ENCODE measurements at places on chromosomes 7 and 10.

DNA sequence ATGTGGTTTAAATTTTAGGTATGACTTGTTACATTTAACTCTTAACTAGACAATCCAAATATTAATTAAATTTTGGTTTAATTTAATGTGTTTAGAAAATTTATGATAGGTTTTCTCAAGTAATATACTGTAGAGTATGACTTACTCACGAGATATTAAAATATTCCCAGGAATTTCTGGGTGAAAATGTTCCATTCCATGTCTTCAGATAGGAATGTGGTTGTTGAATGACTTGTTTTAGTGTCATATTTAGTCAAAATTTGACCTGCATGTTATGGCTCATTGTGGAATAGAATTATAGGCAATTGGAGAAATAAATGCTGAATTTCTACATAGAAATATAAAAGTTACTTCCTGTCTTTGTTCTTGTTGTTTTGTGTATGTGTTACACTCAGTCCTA, 46.7 kb downstream of the SHOC2 start:
- DNase-seq, result no peak

DNA sequence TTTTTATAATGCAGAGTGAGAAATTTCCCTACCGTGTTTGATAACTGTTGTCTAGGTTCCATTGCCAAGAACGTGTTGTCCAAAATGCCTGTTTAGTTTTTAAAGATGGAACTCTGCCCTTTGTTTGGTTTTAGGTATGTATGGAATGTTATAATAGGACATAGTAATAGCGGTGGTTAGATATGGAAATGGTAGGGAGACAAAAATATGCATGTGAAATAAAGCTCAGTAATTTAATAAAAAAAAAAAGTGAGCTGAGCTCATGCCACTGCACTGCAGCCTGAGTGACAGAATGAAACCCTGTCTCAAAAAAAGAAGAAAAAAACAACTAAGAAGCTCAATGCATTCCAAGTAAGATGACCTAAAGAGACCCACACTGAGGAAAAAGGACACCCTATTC, 72.9 kb downstream of the ZNF783 start:
- no peak for DNase-seq

DNA sequence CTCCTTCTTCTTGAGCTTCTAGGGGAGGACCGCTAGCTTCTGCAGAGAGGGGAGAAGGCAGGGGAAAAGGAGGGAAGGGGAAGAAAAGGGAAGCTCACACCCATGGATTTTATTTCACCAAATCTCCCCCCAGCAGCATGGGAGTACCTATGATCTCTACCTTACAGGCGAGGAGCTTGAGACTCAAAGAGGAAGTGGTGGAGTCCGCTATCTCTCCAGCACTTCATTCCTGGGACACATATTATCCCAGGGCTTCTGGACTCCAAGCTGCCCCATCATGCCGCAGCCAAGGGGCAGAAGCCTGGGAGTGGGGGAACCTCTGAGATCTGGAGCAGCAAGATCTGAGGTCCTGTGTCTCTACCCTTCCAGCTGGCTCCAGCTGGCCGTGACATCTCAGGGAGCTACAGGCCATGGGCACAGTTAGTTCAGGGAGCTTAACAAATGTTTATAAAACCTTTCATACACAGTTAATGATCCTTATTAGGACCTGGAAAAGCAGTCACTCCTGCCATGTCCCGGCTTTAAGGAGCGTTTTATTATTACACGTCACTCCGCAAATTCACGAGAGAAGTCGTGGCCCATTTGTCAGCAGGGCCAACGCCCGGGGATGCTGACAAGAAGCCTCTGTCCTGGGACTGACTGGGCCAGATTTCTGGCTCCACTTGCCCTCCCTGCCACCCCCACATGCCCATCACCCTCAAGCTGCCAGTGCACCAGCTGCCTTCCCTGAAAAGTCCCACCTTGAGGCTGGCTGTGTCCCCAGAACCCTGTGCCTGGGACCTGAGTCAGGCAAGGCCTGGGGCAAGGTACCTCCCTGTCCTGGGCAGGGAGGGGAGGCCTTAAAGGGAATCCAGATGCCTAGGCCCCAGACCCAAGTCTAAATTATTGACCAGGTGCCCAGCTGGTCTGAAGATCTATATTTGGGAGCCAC, 132.1 kb upstream of the ZMIZ1 start:
- DNase-seq, result no peak

- no peak for DNase-seq
Observed at GRCh38 chr10:71887743-71888142, 36.7 kb upstream of the PSAP start.

DNA sequence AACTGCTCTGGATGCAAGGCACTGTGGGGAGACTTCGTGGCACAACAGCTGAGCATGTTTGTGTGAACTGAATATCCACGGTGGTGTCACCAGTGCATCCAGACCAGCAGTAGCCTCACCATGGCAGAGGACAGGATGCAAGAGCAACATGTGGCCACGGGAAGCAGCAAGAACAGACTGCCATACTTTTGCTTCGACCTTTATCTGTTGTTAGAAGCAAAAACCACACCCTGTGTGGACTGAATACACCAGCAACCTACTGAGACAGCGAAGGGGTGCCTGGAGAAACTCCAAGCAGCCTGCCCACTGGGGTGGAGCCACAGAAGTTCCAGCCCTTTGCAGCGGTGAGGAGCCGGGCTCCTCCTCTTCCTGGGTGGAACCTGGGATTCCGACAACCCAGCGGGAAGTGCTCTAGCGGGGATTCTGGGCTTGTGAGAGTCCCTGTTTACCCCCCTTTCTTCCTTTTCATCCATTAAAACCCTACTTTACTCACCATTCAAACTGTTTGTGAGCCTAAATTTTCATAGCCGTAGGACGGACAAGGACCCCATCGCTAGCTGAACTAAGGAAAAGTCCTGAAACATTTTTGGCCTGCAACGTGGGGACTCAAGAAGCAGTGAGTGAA, 584.9 kb downstream of the GRM8 start:
- no peak for DNase-seq

DNA sequence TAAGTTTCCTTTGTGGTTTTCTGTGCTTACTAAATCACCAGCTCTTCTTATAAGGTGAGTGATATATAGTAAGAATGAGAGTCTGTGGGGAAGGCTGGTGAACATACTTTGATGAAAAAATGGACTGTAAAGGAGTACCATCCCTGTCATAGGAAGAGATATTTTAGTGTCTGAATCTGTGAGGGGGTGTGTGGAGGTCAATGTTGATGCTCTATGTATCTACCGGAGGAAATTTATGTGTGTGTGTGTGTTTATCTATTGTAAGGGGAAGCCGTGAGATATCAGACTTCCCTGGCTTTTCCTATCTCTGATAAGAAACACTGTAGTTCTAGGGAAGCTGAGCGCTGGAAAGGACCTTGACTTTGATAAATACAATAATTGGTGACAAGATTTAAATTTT, 179.0 kb downstream of the PCDH15 start:
- DNase-seq, result no peak

DNA sequence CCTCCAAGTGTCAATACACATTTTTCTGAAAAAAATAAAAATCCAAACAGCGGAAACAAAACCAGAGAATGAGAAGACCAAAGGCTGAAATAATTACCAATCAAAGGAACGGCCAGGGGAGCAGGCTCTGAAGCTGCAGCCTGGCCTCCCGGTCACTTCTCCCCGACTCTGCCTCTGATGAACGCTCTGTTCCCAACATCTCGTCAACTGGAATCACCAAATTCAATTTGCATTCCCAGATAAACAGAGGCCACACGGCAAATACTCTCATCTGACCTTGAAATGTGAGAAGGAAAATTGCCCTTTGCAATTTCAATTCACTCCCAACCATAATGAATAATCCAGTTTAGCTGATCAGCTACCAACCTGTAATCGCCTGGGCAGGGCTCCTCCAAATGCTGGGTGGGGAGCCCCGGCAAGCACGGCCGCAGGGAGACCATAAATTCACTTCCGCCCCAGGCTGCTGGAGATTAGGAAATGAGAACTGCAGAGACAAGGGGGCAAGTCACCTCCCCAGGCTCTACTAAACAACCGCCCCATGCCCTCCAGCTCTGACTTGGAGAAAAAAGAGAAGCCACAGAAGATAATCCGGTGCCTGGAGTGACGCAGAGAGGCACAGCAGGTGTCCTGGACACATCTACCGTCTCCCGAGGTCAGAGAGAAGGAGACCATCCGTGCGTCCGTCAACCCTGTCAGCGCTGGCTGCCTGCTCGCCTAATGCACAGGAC, 153.2 kb downstream of the MAD1L1 start:
- no peak for DNase-seq

- DNase-seq, result no peak
Observed at GRCh38 chr7:8921807-8922206, 488.4 kb downstream of the NXPH1 start.

- no peak for DNase-seq
Observed at GRCh38 chr7:31478721-31479120, 35.2 kb upstream of the ITPRID1 start.

DNA sequence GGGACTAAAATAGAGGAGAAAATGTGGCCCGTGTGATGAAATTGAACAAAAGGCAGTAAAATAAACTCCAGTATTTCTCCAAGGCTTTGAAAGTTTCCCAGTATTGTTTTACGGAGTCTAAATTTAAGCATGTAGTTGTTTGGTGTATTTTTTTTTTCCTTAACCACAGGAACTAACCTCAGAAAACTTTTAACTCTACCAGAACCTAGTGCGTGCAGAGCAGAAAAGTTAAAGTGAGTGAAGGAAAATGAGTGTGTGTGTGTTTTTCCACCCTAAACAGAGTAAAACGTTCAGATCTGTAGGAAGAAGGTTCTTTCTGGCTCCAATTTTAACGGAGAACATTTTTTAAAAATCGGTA, 812 bp downstream of the PROSER2 start:
- no peak for DNase-seq

DNA sequence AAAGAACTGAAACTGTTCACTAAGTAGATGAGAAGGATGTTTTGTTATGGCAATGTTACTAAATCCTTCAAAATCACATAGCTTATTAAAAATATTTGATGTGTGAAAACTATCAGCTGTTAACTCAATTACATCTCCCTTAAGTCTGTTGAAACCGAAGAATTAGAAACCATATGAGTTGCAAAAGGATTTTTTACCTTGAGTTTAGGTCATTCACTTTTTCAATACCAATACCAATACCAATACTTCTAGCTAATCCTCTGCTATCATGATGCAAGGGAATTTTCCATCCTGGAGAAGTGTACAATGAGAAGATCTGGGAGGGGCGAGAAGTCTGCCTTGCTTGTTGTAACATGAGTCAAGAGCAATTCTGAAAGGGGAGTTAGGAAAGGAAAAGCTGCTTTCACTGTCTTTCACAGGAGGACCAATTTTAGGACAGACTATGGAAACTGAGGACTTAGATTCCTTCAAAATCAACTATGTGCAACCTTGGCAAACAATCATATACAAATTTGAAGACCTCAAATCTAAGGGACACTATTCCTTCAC, 199.7 kb downstream of the IMMP2L start:
- DNase-seq, result no peak

All from NCI-H774 (cell line).